ENCODE measurements at places on chromosomes 6 and 20.

DNA sequence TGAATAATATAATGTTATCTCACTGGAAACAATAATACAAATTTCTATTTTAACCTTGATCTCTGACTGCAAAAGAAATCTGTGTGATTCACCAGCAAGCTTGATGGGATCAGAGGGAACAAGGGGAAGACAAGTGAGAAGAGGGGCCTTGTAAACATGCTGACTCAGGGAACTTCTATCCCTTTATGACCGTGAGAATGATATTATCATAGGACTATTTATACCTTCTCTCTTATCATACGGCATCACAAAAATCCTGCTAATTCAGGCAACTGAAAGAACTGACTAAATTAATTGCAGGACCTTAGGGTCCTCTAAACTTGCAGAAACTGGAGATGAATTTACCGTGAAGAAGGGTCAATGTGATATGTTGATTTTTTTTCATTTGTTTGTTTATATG lies 173.3 kb downstream of the PTPRK start:
- DNase-seq, result no peak

- DNase-seq, result peak; percentile 2
These were observed at the start of gene BMP6 for GRCh38 chr6:7725849-7726415. Gene BMP6 (plus strand): TSS chr6:7726099. CDS start chr6:7726956, 857 bp downstream.

DNA sequence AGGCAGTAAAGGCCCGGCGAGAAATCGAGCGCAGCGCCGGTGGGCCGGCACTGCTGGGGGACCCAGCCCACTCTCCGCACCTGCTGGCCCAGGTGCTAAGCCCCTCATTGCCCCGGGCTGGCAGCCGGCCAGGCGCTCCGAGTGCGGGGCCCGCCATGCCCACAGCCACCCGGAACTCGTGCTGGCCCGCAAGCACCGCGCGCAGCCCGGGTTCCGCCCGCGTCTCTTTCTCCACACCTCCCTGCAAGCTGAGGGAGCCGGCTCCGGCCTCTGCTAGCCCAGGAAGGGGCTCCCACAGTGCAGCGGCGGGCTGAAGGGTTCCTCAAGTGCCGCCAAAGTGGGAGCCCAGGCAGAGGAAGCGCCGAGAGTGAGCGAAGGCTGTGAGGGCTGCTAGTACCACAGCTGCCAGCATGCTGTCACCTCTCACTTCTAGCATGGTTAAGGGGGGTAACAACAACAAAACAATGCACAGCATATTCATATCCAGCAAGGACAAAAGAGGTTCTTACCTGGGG lies 11.3 kb upstream of the GMPR start:
- no peak for DNase-seq

GRCh38 chr6:24226541-24226940 lies 100.5 kb downstream of the NRSN1 start:
- no peak for DNase-seq

DNA sequence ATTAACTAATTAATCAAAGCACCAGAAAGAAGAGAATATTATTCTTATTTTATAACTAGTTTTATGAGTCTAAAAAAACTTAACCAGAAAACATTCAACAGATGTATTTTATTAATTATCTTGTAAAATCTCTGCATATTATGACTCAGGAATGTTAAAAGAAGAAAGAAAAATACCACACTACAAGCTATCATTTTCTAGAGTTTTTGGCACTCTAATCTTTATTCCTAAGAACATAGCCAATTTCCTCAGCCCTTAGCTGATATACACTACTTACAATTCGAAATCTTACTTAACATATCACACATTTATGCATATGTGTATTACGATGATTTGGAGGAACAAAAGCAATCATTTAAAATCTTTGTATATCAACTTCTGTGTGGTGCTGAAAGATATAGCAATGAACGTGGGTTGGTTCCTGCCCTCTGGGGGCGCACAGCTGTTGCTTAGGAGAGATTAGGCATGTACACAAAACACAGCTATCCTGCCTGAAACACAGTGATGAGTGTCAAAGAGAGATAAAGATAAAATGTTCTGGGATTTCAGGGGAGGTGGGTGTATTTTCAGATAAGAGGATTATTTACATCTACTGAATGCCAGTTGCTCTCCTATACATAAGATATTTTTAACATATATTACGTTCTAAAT lies 404.5 kb downstream of the SYNE1 start:
- DNase-seq, result no peak

GRCh38 chr20:33345342-33345741 lies 56.0 kb downstream of the CDK5RAP1 start:
- DNase-seq, result no peak

DNA sequence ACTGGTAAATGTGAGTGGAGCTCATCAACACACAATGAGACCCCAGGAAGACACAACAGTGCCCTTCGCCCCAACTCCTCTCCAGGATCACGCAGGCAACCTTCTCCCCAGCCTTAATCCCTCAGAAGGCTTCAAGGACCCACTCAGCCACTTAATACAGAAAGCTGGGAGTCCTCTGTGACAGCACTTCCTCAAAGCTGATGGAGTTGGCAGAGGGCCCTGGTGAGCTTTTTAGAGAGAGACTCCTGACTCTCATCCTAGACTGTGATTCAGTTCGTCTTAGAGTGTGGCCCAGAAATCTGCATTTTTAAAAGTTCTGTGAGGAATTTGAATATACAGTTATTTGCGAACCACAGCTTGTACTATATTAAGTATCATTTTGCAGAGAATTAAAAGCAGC lies 187.7 kb downstream of the UST start:
- DNase-seq, result no peak

Data from NCI-H1436 treated with DMSO at 0.1 percent for 48 hours (cell line).